Amygdala (tissue), 56 donors: ENCODE measurements at places on chromosomes 2 and 18.

DNA sequence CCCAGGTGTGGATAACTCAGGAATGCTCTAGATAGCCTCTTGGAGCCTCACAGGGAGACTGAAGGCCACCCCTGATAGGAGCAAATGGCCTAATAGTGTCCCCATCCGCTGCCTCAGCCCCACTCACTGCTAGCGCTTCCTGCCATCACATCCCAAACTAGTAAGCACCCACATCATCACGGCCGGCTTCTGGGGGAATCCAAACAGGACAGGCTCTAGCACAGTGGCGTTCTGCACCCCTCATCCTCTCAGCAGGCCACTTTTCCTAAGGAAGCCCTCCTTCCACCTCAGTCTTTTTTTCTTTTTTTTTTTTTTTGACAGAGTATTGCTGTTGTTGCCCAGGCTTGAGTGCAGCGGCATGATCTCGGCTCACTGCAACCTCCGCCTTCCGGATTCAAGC lies 6.3 kb upstream of the AMER3 start:
- no peak for DNase-seq

DNA sequence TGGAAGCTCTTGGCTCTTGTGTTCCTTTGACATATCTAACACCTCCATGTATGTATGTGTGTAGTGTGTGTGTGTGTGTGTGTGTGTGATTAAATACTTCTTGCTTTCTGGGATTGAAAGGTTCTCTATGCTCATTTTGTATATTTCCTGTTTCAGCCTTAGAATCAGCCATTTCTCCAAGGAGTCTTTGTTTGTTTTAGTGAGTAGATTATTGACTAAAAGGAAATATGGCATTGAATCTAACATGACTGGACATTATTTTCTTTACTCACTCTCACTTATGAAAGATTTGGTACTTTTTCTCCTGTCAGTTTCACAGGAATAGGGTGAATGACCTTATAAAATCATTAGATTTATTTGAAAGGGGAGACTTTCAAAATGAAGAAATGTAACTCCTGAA lies 413.8 kb upstream of the SLC14A2 start:
- no peak for DNase-seq

DNA sequence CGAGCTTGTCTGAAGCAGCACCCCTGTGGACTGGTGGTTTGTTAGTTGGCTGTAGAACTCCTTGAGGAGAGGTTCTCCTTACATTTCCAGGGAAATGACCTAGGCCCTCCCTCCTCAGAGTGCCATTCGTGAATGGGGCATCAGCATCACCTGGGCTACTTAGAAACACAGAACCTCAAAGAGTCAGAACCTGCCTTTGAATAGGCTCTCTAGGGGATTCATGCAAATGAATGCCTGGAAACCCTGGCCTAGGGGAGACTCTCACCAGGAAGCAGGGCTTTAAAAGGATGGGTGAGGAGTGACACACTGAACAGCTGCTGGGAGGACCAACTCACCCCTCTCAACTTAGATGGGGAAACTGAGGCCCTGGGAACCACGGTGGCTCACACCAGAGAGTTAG lies 2.1 kb upstream of the MOCOS start:
- no peak for DNase-seq

DNA sequence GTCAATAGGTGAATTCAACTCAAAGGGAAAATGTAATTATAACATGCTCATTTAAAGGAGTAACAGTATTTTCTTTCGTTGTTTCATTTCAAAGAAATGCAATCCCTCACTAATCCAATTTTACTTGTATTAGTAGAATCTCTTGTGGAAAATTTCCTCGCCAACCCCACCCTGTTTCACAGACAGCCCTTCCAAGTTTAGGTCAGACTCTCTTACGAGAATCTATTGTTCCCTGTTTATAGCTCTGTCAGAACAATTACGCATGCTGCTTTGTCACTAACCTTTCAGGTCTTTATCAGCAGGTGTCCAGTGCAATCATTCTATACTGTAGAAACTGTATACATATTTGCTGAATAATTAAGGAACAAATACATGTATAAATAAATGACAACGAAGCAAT lies 657.8 kb upstream of the LINC00305 start:
- DNase-seq, result no peak

GRCh38 chr2:75928093-75928492 lies 217.4 kb upstream of the GCFC2 start:
- DNase-seq, result no peak

GRCh38 chr2:231228223-231228622 lies 29.8 kb downstream of the ARMC9 start:
- DNase-seq, result no peak

- DNase-seq, result no peak
These were observed 345.9 kb upstream of the HS6ST1 start for GRCh38 chr2:128664499-128664971.

DNA sequence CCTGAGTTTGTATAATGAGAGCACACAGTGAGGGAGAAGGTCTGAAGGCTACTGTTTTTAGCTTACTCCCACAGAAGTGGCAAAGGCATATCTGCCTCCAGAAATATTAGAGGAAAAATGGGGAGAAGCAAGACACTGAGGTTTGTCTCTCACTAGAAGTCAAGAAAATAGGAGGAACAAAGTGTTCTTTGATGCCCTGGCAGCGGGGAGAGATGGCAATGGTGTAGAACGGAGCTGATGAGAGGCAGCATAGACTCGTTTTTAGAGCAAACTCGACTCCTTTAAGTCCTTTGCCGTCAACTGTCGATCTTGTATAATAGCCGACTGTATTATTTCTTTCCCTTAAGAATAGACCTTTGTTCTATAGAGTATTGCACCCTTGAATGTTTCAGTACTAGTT lies 73.8 kb downstream of the ANKRD44 start:
- no peak for DNase-seq

DNA sequence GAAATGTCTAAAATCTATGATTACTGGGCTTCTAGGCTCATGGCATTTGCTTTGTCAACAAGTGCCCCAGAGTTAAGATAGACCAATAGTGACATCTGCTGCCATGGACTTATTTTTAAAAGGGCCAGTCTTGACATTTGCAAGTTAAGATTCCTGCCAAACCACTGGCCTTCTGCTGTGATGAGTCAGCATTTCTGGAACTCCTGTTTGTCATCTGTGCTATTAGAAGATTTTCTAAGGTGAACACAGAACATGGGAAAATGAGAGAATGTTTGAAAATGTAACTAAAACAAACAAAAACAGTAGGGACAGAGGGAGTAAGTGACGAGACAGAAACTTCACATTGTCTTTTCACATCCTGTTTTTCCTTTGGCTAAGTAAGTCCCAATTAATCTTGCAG lies 93.7 kb upstream of the WDR75 start:
- no peak for DNase-seq

DNA sequence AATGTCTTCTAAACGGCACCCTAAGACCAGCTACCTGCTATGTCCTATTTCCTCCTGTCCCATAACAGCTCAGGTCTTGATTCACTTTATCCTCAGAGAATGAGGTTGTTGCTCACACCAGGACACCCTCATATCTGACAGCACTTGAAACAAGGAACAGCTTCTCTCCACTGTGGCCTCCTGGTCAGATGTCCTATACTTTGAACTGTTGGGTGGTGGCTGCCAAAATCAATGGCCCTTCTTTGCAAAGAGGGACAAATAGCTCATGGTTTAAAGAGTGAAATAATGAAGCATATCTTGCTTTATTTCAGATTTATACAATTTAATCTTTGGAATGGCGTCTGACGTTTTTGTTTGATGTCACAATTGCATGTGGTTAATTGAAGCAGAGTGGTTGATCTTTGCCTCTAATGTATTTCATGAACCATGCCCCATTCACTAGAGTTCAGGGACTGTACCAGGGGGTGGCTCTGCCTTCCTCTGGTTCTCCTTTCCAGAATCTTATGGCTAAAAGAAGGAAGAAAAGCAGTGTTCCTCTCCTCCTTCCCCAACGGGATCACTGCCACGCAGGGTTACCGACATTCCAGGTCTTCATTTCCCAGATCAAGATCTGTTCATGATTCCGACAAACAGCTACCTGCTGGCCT lies 24.1 kb upstream of the ZCCHC2 start:
- DNase-seq, result no peak

DNA sequence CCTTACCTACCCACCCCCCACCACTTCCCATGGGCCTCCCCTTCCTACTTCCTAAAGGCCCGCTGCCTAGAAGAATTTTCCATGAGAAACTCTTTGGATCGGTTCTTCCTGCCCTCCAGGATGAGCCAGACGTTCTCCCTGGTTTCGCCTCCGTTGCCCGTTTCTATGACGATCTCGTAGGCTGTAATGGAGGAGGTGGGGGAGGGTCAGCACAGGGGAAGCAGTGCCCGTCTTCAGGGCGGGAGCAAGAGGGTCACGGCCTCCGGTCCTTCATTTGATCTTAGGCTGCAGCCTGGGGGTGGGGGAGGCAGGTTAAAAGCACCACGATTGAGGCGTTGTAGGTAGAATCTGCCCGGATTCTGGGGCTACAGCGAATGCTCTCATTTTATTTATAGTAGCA lies 172.0 kb downstream of the LOXHD1 start:
- DNase-seq, result no peak

DNA sequence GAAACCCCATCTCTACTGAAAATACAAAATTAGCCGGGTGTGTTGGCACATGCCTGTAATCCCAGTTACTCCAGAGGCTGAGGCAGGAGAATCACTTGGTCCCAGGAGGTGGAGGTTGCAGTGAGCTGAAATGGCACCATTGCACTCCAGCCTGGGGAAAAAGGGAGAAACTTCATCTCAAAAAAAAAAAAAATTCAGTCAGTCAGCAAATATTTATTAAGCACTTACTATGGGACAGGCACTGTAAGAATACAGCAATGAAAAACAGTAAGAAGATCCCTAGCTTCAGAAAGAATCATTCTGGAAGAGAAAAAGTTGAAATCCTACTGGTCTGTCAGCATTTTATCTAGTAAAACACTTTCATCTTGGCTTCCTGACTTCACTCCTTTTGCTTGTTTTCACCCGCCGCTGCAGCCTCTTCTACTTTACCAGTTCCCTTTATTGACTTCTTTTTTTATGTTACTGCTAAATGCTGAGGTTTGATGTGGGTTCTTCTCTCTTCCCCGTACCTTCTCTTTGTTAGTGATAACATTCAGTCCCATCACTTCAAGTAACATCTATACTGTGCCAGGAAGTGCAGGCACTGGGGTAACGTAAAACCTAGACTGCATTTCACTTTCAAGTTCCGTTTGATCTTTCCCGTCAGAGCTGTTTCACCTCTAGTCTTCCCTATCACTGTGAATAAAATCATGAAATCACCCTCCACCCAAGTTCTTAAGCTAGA lies 10.8 kb upstream of the TAF4B start:
- no peak for DNase-seq

- no peak for DNase-seq
These were observed 26.5 kb downstream of the NFATC1 start for GRCh38 chr18:79422022-79422782.

GRCh38 chr2:65165558-65165957 lies 35.7 kb upstream of the RAB1A start:
- no peak for DNase-seq

DNA sequence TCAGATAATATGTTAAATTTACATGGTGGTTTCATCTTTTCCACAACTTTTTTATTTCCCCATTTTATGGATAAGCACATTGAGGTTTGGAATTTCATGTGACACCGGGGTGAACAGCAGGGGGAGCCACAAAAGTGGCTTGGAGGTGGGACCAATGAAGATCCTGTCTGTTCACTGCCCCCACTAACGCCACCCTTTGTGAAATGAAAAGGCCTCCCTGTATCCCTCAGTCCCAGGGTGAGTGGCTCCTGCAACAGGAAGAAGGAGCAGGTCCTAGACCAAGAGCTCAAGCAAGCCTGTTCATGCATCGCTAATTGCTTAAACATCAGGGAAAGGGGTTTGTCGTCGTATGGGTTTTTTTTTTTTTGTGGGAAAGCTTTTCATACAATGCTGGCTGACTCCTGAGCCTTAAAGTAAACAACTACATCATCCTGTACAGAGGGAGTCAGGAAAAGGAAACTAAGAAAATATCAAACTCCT lies 267.8 kb upstream of the EPAS1 start:
- DNase-seq, result no peak

GRCh38 chr2:86352727-86353221 lies 15.3 kb upstream of the REEP1 start:
- no peak for DNase-seq

GRCh38 chr18:66792466-66792865 lies 188.6 kb upstream of the CDH19 start:
- no peak for DNase-seq

- DNase-seq, result no peak
These were observed 2.8 kb downstream of the NPAS2 start for GRCh38 chr2:100822587-100823248.
